ENCODE measurements at places on chromosomes 12 and 14. TPM values are rescaled to one million over a fixed set of nuclear protein-coding genes. Genes with fewer than 3 reads are reported as not detected.

- no peak for DNase-seq
Measured at GRCh38 chr12:25801734-25802133, 156.7 kb upstream of the RASSF8 start.

Gene LRIG3
- total RNA-seq: 13.0 TPM

Gene DEGS2
- not detected for total RNA-seq

DNA sequence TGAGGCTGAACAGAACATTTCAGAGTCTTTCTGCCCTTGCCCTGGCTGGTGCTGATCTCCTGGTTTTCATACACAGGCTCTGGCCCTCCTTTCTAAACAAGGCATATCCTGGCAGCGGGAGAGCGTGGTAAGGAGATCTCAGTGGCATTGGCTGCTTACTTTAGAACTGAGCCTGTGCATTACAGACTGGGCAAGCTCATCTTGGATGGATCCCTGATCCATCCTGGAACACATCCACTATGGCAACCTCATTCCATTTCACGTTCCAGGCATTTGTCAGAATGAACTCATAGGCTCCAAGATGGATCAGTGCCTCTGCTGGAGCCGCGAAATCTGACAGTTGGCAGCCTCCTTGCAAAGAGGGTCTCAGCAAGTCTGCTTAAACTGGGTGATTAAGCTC is 224.5 kb upstream of the PELI2 start:
- DNase-seq: no peak

Gene RND1
- not detected for total RNA-seq

DNA sequence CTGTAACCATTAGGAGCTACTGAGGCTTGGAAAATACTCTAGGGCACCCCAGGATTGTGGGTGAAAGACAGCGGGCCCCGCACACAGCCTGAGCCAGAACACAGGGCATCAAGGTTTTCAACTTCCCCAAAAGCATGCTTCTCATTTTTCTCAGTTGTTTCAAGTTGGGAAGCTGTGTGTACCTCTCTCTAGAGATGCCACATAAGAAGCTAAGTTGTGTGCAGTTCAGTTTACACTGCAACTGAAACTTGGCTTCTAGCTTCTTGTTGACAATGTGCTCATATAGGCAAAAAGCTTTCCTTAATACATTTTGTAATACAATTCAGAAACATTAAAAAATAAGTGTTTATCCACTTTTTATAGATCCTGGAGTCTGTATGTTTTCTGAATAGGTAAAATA is 88.1 kb upstream of the PTPRR start:
- DNase-seq: no peak

Gene TCL1B
- not detected for total RNA-seq

GRCh38 chr12:104618691-104619090 is 161.9 kb downstream of the CHST11 start:
- no peak for DNase-seq

DNA sequence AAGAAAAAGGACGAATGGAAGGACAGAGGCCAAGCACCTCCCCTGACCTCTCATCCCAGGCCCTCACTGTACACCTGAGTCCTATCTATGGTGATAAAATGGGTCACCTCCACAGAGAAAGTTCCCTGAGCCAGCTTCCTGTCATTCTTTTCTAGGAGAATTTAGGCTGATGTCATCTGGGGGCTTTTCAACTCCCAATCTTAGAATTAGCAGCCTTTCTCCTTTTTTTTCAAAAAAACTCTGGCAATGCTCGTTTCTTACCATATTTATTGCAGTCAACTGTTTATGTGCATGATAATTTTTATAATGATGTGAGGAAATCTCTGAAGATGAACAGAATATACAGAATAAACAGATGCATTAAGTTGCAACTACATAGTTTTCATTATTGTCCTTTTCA is 177.6 kb downstream of the SNAPC1 start:
- DNase-seq: no peak

Gene GPRC5D
- not detected for total RNA-seq

Gene OR11H12
- total RNA-seq: 0.12 TPM

GRCh38 chr12:27274706-27275105 is 30.6 kb downstream of the STK38L start:
- no peak for DNase-seq

- DNase-seq: no peak
Measured at GRCh38 chr14:34711169-34711568, 3.2 kb downstream of the CFL2 start.

- DNase-seq: no peak
Measured at GRCh38 chr14:102786768-102787167, 9.5 kb downstream of the TRAF3 start.

DNA sequence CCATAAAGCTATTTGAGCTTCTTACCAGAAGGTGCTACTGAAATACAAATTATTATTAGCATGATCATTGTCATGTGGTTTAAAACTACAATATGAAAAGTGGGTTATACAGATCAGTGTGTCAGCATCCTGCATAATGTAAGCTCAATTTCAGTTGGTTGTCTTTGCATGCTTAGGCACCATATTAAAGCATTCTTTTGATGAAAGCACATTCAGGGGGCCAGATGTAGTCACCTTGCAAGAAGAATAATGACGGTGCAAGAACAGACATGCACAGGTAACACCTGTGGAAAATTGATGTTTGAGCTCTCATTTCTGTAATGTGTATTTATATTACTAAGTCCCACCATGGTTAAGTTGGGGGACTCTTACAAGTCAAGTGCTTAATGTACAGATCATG is 123.9 kb downstream of the PAX9 start:
- no peak for DNase-seq

Gene ACSS3
- 44.0 TPM for total RNA-seq

DNA sequence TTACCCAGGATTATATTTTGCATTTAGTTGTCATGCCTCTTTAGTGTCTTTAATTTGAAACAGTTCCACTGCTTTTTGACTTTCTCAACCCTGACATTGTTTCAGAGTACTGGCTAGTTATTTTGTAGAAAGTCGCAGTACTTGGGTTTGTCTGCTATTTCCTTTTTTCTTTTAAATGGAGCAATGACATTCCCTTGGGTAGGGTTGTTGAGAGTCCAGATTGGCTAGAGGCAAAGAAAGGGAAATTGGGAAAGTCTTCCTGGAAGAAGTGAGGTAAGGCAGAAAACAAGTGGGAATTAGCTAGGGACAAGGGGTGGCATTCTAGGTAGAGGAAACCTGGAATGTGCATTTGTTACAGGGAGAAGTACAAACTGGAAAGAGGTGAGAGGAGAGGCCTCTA is 245.9 kb downstream of the EMP1 start:
- no peak for DNase-seq

GRCh38 chr14:55339770-55340169 is 68.5 kb downstream of the FBXO34 start:
- no peak for DNase-seq

DNA sequence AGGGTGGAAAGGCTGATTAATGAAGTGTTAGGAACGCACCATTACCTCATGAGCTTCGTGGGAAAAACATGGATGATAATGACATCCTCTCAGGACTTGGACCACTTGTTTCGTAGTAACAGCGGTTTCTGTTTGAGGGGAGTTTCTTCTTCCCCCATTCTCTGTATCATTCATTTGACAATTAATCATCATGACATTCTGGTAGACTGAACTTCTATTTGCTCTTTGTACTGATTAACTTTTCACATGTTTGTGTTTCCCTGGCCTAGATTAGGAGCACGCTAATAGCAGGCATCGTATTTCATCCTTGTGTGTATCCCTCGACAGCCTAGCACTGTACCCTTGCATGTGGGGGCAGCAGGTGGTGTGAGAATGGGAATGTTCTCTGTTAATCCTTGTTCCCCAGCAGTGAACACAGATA is 8.0 kb downstream of the LRRC74A start:
- DNase-seq: no peak

DNA sequence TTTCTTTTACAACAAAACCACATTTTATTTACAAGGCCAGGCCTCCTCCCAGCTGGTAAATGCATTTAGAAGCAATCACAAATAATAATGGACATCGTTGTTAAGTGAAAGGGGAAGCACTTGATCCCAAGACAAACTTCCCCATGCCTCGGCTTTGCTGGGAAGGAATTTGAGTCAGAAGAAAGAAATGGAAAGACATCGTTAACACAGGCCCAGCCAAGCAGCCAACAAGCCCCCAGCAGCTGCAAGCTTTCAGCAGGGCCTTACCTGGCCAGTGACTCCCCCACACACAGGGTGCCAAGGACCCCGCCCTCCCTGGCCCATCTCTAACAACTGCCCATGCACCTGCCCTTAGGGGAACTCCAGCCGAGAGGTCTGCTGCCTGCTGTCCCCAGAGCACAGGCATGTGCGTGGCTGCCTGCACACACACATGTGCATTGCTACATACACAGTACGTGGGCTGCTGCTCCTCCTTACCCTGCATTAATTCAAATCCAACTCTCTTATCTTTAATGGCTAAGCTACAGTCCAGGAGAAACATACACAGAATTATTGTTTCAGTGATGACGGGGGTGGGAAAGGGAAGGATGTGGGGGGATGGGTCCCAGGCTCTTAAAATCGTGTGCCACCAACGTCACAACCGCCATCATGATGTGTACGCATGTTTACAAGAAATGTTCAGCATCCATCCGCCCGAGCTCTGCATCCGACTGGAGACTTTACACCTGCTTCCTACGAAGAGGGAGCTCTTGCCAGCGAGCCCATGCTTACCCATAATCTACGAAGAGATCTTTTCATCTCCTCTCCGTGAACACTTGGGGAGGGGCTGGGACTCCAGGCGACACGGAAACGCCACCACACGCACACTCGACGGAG is 9.8 kb downstream of the BCL11B start:
- no peak for DNase-seq

- DNase-seq: no peak
Measured at GRCh38 chr12:91721023-91721422, 424.6 kb downstream of the BTG1 start.

DNA sequence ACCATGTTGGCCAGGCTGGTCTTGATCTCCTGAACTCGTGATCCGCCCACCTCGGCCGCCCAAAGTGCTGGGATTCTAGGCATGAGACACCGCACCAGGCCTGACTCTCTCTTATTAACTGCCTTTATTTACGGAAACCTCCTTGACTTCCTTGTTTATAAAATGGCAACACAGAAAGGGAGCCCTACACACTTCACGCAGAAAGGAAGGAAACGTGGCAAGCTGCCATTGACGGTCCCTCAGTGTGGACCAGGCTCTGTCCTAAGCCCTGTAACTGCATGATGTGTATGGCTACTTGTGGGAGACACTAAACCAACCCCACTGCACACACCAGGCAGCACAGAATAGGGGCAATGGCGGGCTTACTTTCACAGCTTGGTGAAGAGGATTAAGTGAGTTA is 11.7 kb downstream of the CINP start:
- no peak for DNase-seq

Gene SOAT2
- not detected for total RNA-seq

DNA sequence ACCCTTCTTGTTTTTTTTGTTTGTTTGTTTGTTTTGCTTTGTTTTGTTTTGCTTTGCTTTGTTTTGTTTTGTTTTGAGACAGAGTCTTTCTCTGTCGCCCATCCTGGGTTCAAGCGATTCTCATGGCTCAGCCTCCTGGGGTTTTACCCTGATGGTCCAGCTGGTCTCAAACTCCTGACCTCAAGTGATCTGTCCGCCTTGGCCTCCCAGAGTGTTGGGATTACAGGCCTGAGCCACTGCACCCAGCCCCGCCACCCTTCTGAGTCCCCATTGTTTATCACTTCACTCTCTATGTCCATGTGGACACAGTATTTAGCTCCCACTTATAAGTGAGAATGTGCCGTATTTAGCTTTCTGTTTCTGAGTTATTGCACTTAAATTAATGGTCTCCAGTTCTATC is 36.9 kb upstream of the BICD1 start:
- DNase-seq: no peak

Gene TSPAN19
- total RNA-seq: 0.10 TPM

Gene GARIN6
- not detected for total RNA-seq

DNA sequence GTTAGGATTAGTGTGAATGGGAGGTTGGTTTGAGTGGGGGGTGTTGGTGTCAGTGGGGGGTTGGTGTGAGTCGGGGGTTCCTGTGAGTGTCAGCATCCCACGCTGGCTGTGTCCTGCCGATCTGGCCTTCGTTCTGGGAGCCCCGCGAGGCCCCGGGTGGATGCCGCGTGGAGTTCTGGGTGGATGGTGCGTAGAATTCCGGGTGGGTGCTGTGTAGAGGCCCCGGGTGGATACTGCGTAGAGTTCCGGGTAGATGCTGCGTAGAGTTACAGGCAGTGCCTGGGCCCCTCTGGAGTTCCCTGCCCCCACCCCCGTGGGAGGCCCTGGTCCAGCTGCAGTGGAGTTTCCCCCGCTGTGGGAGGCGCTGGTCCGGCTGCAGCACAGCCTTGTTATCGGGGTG is 8.7 kb downstream of the NOC4L start:
- no peak for DNase-seq

- DNase-seq: no peak
Measured at GRCh38 chr14:81298911-81299310, 78.2 kb upstream of the GTF2A1 start.

DNA sequence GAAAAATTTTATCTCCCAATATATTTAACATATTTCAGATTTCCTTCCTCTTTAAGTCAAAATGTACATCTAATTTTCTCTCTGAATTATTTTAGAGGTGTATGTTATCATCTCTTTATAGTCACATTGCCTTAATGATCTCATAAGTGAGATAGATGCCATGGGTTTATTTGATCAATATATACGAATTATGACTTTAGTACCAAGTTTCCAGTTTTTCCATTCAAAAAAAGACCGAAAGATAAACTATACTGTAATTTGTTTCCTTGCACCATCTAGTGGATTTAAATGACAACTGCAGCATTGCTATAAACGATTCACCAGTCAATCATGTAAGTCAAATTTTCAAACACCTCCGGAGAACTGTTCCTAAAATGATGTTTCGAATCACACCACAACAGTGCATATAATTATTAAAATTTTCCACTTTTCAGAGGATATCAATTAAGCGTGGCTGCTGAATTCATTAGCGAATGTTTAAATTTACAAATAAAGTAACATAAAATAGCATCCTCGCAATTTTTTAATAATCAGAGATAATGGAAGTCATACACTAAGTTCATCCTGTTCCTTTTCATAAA is 419 bp upstream of the ATXN7L3B start:
- DNase-seq: peak; percentile 53

DNA sequence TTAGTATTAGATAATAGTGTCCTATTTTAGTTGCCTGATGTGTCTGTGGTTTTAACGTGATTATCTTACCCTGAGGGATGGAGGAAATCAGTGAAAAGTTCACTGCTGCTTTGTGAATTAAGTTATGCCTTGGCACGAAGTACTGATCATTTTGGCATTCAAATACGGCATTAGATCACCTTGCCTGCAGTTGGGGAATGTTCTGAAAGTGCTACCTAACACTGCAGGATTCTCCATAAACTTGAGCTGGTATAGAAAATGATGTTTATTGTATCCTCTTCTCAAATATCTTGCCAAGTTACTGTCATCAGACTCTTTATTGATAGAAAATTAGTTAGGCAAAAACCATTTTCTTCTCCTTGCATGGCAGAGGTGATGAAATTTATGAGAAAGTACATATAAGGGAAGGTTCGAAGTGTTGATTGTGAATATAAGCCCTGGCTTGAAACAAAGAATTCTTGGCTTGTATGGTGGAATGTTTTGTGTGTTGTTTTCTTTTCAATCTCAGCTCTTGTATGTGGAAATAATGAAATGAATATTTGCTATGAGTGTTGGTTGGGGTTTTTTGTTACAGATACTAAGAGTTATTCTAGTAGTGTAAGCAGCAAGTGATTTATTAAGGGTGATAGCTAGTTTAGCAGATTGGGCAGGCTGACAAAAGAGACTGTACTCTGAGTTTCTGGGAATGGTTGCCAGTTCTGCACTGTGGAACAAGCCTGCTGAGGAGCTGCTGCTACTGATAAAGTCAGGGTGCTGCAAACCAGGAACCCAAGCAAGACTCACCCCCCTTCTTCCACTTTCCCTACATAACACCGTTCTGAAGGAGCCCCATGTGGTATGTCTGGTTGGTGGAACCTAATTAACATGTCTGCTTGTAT is 448.3 kb downstream of the PCNX1 start:
- DNase-seq: no peak

- DNase-seq: no peak
Measured at GRCh38 chr12:78343657-78344056, 513.0 kb downstream of the NAV3 start.

All from NCI-H460 (cell line).